Activated CD4-positive, alpha-beta T cell treated with anti-CD3 and anti-CD28 coated beads, Interleukin-2, amount 10 ng/mL, durations not matched to agents 7 days and 5 days (primary cell): ENCODE measurements at places on chromosomes 5 and 9.

DNA sequence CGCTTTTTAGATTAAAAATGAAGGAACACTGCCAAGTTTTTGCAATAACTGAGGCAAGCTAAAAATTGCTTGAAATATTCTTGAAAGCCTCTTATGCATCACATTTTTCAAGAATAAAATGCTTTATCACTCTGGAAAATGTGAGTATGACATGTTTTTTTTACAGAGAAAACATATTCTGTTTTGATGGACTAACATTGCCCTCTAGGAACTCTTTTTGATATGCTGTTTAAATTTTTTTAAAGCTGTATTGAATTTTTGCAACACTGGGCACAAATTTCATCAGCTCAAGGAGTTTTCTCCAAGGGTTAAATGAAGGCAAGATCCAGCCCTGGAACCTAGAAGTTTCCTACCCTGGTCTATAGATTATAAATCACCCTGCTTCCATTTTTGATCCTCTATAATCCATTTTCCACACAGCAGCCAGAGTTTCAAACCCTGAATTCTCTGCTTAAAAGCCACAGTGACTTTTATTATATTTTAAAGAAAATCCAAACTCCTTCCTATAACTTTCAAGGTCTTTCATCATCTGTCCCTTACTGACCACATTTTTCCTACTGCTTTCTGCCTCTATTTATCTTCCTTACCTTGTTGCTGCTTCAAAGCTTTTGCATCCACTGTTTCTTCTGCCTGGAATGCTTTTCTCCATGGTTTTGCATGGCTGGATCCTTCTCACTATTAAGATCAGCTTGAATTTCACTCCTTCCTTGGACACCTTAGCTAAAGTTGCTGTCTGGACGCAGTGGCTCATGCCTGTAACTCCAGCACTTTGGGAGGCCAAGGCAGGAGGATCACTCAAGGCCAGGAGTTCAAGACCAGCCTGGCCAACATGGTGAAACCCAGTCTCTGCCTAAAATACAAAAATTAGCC lies 60.9 kb downstream of the IL31RA start:
- no peak for DNase-seq
- H3K36me3 ChIP-seq = no peaks in the 10 kb centered on the region

GRCh38 chr5:167305591-167306213 lies 985.7 kb upstream of the WWC1 start:
- no peaks in the 10 kb centered on the region for H3K36me3 ChIP-seq
- DNase-seq = no peak
- no peak overlapping the region for H3K27ac ChIP-seq
- H3K27me3 ChIP-seq = no peaks in the 10 kb centered on the region
- no peaks in the 10 kb centered on the region for H3K4me1 ChIP-seq
- no peak overlapping the region for H3K4me3 ChIP-seq

- H3K27ac ChIP-seq = no peak overlapping the region
- H3K4me3 ChIP-seq = no peak overlapping the region
- no peaks in the 10 kb centered on the region for H3K36me3 ChIP-seq
- H3K27me3 ChIP-seq = no peaks in the 10 kb centered on the region
- DNase-seq = no peak
These were observed 199.3 kb upstream of the ANKH start for GRCh38 chr5:15070907-15071306.

- no peak overlapping the region for H3K4me3 ChIP-seq
- no peaks in the 10 kb centered on the region for H3K36me3 ChIP-seq
- H3K4me1 ChIP-seq = no peaks in the 10 kb centered on the region
- no peak for DNase-seq
These were observed 1696.0 kb upstream of the WWC1 start for GRCh38 chr5:166595274-166595951.

GRCh38 chr9:109992293-109992692 lies 212.3 kb downstream of the PALM2AKAP2 start:
- no peak for DNase-seq
- peaks cover 14% of the 10 kb centered on the region for H3K36me3 ChIP-seq
- no peaks in the 10 kb centered on the region for H3K4me1 ChIP-seq
- H3K4me3 ChIP-seq = no peak overlapping the region
- peaks cover 6% of the 10 kb centered on the region for H3K27me3 ChIP-seq
- H3K27ac ChIP-seq = no peak overlapping the region

DNA sequence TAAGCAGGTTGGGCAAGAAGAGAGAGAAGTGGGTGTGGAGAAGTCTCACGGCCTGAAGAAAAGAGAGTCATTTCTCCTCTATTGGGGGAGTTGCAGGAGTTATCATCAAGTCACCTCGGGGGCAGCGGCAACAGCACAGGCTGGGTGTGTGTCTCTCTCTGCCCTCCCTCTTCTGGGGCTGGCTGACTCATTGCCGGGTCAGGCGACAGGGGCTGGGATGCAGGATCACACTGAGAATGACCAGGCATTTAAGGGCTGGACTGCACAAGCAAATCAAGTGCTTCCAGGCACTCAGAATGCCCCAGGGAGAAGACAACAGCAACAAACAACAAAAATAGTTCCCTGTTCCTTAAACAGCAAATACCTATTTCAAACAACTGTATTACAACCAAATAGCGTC lies 6.3 kb upstream of the EQTN start:
- no peak overlapping the region for H3K27ac ChIP-seq
- H3K36me3 ChIP-seq = no peaks in the 10 kb centered on the region
- H3K4me3 ChIP-seq = no peak overlapping the region
- H3K4me1 ChIP-seq = no peaks in the 10 kb centered on the region
- no peak for DNase-seq

- peaks cover 10% of the 10 kb centered on the region for H3K27me3 ChIP-seq
- no peak overlapping the region for H3K4me3 ChIP-seq
- no peaks in the 10 kb centered on the region for H3K36me3 ChIP-seq
- peaks cover 11% of the 10 kb centered on the region for H3K4me1 ChIP-seq
- H3K27ac ChIP-seq = no peak overlapping the region
These were observed 22.5 kb downstream of the ABO start for GRCh38 chr9:133252301-133253020.

- no peaks in the 10 kb centered on the region for H3K36me3 ChIP-seq
- DNase-seq = no peak
- no peak overlapping the region for H3K4me3 ChIP-seq
- H3K27ac ChIP-seq = no peak overlapping the region
- H3K27me3 ChIP-seq = no peaks in the 10 kb centered on the region
These were observed 157.0 kb downstream of the RGS3 start for GRCh38 chr9:113620377-113621161.

DNA sequence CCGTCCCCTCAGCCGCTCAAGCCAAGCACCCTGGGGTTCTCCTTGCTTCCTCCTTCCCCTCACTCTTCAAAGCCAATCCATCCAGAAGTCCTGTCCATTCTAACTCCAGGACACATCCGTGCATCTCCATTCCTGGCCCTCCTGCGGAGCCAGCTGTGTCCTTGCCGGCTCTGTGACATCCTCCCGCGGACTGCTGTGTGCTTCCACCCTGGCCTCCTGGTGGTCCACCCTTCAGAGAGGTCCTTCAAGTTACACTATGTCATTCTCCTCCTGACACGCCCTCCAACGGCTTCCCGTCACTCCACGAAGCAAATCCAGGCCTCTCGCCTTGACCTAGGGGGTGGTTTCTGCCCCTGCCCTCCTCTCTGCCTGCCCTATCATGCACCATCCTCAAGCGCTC lies 13.0 kb upstream of the SCGB3A1 start:
- no peak for DNase-seq
- peak overlapping the region; percentile 51 for H3K27ac ChIP-seq
- H3K27me3 ChIP-seq = no peaks in the 10 kb centered on the region
- peaks cover 1% of the 10 kb centered on the region for H3K4me1 ChIP-seq
- no peaks in the 10 kb centered on the region for H3K36me3 ChIP-seq

DNA sequence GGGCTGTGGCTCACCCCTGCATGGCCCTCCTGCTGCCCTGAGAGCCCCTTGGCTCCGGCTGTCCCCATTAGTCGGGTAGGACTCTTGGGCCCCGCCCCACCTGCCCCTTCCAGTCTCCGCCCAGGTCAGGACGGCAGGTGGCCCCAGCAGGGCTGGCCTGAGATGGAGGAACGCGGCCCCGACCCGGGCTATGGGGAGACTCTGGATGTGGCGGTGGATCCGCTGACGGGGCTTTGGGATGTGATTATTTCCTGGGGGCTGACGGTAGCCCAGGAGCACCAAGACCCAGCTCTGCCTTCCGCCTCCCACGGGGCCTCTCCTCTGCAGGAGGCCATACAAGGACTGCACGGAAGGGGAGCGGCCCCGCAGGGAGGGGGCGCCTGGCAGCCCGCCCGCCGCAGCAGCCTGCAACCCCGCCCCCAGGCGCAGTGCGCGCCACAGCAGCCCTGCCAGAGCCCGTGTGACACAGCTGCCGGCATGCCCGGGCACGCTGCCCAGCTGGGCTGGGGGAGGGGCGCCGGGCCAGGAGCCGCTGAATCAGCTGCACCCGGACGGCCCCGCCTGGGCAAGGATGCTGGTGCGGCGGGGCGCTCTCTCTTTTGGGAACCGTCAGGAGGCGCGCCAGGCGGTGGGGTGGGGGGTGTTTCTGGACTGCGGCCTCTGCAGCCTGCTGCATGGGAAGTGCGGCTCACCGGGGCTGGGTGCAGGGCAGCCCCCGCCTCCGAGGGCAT lies 9.2 kb downstream of the TMEM250 start:
- peak; percentile 93 for DNase-seq
- H3K36me3 ChIP-seq = peaks cover 12% of the 10 kb centered on the region
- peak overlapping the region; percentile 88 for H3K4me3 ChIP-seq
- peak overlapping the region; percentile 97 for H3K27ac ChIP-seq
- no peaks in the 10 kb centered on the region for H3K27me3 ChIP-seq
- H3K4me1 ChIP-seq = peaks cover 82% of the 10 kb centered on the region

DNA sequence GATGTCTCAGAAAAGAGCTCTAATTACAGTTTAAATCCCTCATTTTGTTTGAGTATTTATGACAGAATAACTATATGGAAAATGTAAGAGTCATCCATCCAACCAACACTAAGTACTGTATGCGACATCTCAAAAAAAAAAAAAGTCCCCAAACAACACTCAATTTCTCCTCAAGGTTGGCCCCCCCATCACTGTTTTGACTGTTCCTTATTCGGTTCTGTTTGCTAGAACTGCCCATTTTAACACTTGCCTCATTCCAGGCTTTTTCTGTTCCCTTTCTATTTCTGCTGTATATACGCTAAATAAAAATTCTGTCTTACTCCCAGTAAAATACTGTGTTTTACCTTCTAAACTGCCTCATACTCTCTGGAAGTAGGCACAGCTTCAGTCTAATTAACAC lies 25.2 kb downstream of the GLDC start:
- H3K27me3 ChIP-seq = no peaks in the 10 kb centered on the region
- H3K4me3 ChIP-seq = no peak overlapping the region
- no peak for DNase-seq
- H3K4me1 ChIP-seq = no peaks in the 10 kb centered on the region

GRCh38 chr5:89342106-89342876 lies 459.3 kb upstream of the MEF2C start:
- no peak for DNase-seq
- no peak overlapping the region for H3K27ac ChIP-seq
- no peaks in the 10 kb centered on the region for H3K36me3 ChIP-seq

- H3K36me3 ChIP-seq = no peaks in the 10 kb centered on the region
- H3K27ac ChIP-seq = no peak overlapping the region
- H3K4me3 ChIP-seq = no peak overlapping the region
- DNase-seq = no peak
These were observed 174.2 kb upstream of the TBC1D2 start for GRCh38 chr9:98429613-98430012.

DNA sequence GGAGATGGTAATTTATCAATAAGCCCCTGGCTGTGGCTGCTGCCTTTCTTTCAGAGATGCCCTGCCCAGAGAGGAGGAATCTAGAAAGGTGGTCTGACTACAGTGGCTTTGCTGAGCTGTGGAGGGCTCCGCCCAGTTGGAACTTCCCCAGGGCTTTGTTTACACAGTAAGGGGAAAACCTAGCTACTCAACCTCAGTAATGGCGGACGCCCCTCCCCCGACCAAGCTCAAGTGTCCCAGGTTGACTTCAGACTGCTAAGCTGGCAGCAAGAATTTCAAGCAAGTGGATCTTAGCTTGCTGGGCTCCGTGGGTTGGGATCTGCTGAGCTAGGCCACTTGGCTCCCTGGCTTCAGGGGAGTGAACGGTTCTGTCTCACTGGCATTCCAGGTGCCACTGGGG lies 865.4 kb upstream of the ACO1 start:
- no peak for DNase-seq
- H3K27me3 ChIP-seq = no peaks in the 10 kb centered on the region
- no peaks in the 10 kb centered on the region for H3K36me3 ChIP-seq
- no peaks in the 10 kb centered on the region for H3K4me1 ChIP-seq
- no peak overlapping the region for H3K4me3 ChIP-seq
- no peak overlapping the region for H3K27ac ChIP-seq
